Stimulated activated CD8-positive, alpha-beta memory T cell treated with anti-CD3 and anti-CD28 coated beads, Interleukin-2, amount 100 ng/mL, for 1 hour (primary cell): ENCODE measurements at places on chromosomes 2 and 18.

DNA sequence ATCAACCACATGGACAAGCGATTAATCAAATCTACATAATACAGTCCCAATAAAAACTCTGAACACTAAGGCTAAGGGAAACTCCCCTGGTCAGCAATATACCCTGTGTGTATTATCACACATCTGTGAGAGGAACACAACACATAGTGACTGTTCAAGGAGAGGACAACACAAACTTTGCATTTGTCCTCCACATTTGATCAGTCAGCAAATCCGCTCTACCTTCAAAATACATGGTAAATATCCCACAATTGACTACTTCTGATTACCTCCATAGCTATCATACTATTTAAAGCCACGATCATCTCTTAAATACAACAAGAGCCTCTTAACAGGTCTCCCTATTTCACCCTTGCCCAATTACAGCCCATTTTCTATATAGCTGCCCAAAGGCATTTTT is 45.6 kb downstream of the SS18 start:
- no peak for DNase-seq

DNA sequence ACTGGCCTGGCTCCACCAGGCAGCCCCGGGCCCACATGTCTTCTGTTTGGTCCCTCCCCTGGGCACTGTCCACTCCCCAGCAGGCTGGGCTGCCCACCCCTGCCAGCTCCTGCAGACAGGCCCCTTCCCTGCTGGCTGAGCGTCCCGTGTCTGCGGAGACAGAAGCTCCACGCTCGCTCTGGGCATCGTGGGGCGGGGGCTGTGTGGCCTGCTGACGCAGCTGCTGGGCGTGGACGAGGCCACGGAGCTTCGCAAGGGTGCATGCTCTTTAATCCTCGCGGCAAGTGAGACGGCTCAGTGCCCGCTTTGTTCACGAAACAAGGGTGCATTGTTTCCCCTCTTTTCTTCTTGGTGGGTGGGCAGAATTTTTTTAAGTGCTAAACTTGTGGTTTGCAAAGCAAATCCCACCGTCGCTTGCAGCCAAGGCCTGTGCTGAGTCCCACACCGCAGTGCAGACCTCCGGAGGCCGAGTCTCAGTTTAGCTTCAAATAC is 132.8 kb upstream of the CTDP1 start:
- DNase-seq: no peak

- DNase-seq: no peak
Measured at GRCh38 chr18:66553824-66554223, 50.1 kb downstream of the CDH19 start.

GRCh38 chr2:97659256-97660043 is 4.4 kb downstream of the ACTR1B start:
- DNase-seq: no peak

GRCh38 chr2:207925601-207926000 is 99.7 kb downstream of the PLEKHM3 start:
- no peak for DNase-seq

DNA sequence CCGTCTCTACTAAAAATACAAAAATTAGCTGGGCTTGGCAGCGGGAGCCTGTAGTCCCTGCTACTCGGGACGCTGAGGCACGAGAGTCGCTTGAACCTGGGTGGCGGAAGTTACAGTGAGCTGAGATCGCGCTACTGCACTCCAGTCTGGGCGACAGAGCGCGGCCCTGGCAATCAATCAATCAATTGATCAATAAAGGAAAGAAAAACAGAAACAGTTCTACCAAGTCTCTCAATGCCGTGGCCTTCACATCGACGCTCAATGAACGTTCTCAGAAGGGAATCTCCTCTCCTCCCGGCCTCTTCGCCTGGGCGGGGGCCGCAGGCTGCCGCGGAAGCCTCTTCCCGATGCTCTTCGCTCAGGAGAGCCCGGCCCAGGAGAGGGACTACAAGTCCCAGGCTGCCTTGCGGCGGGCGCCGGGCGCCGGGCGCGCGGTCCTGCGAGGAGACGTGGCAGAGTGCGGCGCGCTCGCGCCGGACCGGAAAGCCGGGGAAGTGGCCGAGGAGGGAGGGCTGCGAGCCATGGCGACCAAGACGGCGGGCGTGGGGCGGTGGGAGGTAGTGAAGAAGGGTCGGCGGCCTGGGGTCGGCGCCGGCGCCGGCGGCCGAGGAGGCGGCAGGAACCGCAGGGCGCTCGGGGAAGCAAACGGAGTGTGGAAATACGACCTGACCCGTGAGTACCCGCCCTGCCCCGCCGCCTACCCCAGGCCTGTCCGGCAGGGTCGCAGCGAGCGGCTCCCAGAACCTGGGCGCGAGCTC is at the start of gene TMEM214:
Gene TMEM214 (plus strand): TSS at position 471 of the 758 bp plus-strand sequence. CDS start 51 bp downstream, at position 522.
- peak; percentile 56 for DNase-seq

- DNase-seq: no peak
Measured at GRCh38 chr2:71706836-71707235, 253.5 kb downstream of the DYSF start.

DNA sequence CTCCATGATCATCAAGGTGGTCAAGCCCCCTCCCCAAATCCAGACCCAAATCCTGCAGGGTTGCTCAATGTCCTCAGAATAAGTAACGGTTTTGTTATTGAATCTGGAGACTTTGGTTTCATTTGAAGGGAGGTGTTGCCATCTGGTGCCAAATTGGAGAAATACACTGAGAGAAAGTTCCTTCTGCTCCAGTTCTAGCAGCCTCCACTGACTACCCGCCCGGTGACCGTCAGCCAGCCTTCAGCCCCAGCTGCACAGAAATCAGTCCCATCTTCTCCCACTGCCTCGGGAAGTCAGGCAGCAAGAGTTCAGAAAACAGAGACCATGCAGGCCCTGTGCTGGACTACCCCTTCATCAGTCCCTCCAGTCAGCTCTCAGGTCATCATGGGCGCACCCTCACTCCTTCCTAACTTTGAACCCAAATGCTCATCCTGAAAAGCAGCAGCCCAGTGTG is 38.7 kb downstream of the PKDCC start:
- DNase-seq: no peak

- no peak for DNase-seq
Measured at GRCh38 chr2:98869272-98869641, 66.8 kb downstream of the CRACDL start.

GRCh38 chr18:32333781-32334180 is 136.9 kb downstream of the GAREM1 start:
- no peak for DNase-seq

GRCh38 chr18:57445488-57446319 is 10.5 kb downstream of the ONECUT2 start:
- no peak for DNase-seq

GRCh38 chr18:36028859-36029258 is 38.5 kb downstream of the RPRD1A start:
- no peak for DNase-seq

- no peak for DNase-seq
Measured at GRCh38 chr2:9286554-9287399, 80.2 kb downstream of the ASAP2 start.

GRCh38 chr18:5238371-5238976 is 41.4 kb upstream of the AKAIN1 start:
- no peak for DNase-seq

- DNase-seq: no peak
Measured at GRCh38 chr18:8477615-8478014, 131.6 kb upstream of the RAB12 start.
